Activated CD4-positive, alpha-beta T cell treated with anti-CD3 and anti-CD28 coated beads, Interleukin-2, amount 50 U/mL, for 16 hours (primary cell): ENCODE measurements at places on chromosomes 2 and 18.

DNA sequence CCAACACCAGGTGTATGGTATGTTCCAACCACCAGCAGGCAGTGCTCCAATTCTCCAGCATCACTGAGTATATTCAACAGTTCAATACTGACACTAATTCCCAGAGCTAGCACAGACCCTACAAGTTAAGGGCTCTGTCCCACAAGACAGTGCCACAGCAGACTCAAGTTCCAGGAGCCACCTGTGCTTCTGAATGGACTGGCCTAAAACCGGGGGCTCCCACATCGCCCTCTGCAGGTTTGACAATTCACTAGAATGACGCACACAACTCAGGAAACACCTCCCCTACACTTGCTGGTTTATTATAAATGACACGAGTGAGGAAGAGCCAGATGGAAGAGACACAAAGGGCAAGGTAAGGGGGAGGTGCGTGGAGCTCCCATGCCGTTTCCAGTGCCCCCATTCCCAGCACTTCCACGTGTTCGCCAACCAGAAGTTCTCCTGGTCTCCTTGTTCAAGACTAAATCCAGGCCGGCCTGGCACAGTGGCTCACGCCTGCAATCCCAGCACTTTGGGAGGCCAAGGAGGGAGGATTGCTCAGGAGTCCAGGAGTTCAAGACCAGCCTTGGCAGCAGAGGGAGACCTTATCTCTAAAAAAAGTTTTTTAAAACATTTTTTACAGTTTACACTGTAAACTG is 12.2 kb upstream of the ATP6V1B1 start:
- peak; percentile 40 for DNase-seq

GRCh38 chr2:149601141-149601796 is 13.7 kb upstream of the MMADHC start:
- no peak for DNase-seq

DNA sequence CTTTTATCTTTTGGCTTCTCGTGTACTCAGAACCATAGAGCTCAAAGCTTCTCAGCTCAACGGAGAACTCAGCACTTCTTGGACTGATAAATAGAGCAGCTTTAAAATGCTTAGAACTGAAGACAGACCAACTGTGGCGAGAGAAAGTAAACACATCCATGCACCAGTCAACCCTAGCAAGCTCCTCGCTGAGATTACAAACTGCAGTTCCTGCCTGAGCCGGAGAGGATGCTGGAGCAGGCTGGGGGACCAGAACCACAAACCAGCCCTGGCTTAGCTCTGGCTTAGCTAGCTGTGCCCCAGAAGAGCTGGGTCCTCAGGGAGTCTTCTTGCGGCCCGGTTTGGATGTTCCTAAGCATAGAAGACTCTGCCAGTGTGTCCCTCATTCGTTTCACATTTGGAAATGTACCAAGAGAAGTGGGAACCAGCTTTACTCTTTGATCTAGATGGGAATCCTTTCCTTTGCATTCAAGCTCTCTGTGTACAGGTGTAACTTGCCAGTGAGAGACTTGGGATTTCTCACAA is 5.6 kb downstream of the PAX8 start:
- peak; percentile 31 for DNase-seq

- no peak for DNase-seq
These were observed 2.3 kb downstream of the MBOAT2 start for GRCh38 chr2:9001229-9001628.

- peak; percentile 66 for DNase-seq
These were observed 38.3 kb downstream of the STAT4 start for GRCh38 chr2:191112448-191112901.

GRCh38 chr2:64852771-64853241 is 136.4 kb upstream of the SLC1A4 start:
- no peak for DNase-seq

- DNase-seq = no peak
These were observed 58.4 kb upstream of the GALR1 start for GRCh38 chr18:77191071-77191751.

GRCh38 chr2:141728142-141728541 is 402.7 kb downstream of the LRP1B start:
- DNase-seq = no peak

GRCh38 chr2:17620841-17621240 is 80.3 kb downstream of the VSNL1 start:
- no peak for DNase-seq

DNA sequence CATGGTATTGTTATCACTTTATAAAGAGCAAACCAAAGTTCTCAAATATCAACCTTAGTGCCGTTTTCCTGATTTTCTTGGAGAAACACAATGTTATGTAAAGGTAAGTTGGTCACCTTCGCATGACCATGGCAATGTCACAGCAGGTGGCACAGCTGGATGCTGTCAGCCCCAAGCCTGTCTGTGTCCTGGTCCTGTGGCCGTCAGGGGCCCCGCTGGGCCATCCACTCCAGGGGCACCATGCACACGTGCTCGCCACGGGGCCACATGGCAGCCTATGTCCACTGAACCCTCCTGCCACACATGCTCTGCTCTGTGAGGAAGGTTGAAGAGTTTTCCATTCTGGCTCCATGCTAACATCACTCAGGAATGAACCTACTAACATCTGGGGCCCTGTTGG is 85.9 kb downstream of the EIPR1 start:
- DNase-seq = no peak

GRCh38 chr2:119216994-119217393 is 6.6 kb upstream of the STEAP3 start:
- no peak for DNase-seq

DNA sequence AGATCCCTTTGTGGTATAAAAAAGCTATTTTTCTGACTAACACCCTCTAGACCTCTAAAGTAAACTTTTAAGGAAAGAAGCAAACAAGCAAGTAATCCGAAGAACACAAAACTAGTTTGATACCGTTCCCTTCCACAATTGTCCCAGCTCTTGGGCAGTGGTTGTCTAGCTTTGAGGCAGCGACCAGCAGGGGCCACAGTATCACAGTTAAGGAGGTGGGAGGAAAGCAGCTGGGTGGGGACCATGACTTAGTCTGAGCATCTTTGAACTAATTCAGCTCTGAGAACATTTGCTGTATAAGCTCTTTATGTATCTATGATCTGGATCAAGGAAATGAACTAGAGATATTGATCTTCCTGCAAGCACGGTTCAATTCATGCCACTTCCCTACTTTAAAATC is 51.0 kb downstream of the SF3B1 start:
- no peak for DNase-seq
